A549 treated with GW870086 at 1 μM for 4 hours (cell line): ENCODE measurements at places on chromosomes 4 and X. TPM values are rescaled to one million over a fixed set of nuclear protein-coding genes. Genes with fewer than 3 reads are reported as not detected.

The STPG2 gene
- total RNA-seq = not detected in 5 replicates

The FAM53A gene
- 0.87 to 1.5 TPM (median 1.1 TPM) in 5 replicates for total RNA-seq

The AMBN gene
- not detected in 5 replicates for total RNA-seq

The F8A1 gene
- total RNA-seq = 60.9 to 97.2 TPM (median 83.6 TPM) in 5 replicates

The WDFY3 gene
- 6.3 to 9.6 TPM (median 7.4 TPM) in 5 replicates for total RNA-seq

The HEPH gene
- 0.06 TPM in 1 of 5 replicates, not detected in the others for total RNA-seq

The RPS6KA6 gene
- 3.9 to 5.9 TPM (median 5.5 TPM) in 5 replicates for total RNA-seq
